ENCODE measurements at places on chromosomes 7 and 10. TPM values are rescaled to one million over a fixed set of nuclear protein-coding genes. Genes with fewer than 3 reads are reported as not detected.

The FEZF1 gene
- not detected for total RNA-seq

The PHF14 gene
- total RNA-seq: 32.1 TPM

The WDR86 gene
- total RNA-seq: 0.78 TPM

The SPDYE11 gene
- not detected for total RNA-seq

The SNCG gene
- total RNA-seq: 9.2 TPM

The VGF gene
- total RNA-seq: not detected

The PRRT4 gene
- not detected for total RNA-seq

The STK31 gene
- not detected for total RNA-seq

The CCL24 gene
- total RNA-seq: not detected

The DENND2A gene
- 15.6 TPM for total RNA-seq

The PON1 gene
- not detected for total RNA-seq

The PAOX gene
- 4.8 TPM for total RNA-seq

The MYL10 gene
- total RNA-seq: not detected

The NEURL1 gene
- 0.39 TPM for total RNA-seq

The ABCC2 gene
- 12.1 TPM for total RNA-seq

The LEP gene
- not detected for total RNA-seq

The OR2A7 gene
- total RNA-seq: 0.20 TPM

The PRLHR gene
- total RNA-seq: not detected

The PNLIP gene
- total RNA-seq: not detected

The GALNT17 gene
- total RNA-seq: 0.37 TPM

The FRAT1 gene
- total RNA-seq: 1.5 TPM

The NME8 gene
- total RNA-seq: not detected

The ZNF804B gene
- total RNA-seq: not detected

The SPDYE2B gene
- total RNA-seq: not detected

The GHRHR gene
- not detected for total RNA-seq

The ICA1 gene
- 0.39 TPM for total RNA-seq

The UCMA gene
- not detected for total RNA-seq

The VWDE gene
- total RNA-seq: not detected

The VAX1 gene
- total RNA-seq: not detected

The MRLN gene
- not detected for total RNA-seq

Measured in subcutaneous preadipocyte (primary cell).